GM13976 (cell line): ENCODE measurements at places on chromosomes 3 and 15.
A peak's percentile ranks its signal among the peaks of the same experiment; 100 is the strongest.

DNA sequence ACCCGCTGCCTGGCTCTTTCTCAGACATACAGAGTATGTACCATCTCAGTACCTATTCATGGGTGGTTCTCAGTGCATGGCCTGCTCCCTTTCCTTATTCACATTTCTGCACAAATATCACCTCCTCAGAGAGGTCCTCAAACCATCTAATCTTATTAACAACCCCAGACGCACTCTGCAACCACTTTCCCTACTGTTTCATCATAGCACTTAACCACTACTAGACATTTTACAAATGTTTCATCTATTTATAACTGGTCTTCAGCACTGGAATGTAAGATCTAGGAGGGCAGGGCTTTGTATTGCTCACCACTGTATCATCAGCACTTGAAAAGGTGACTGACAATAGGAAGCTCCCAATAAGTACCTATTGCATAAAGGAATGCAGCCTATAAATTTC is 45.1 kb downstream of the TNIK start:
- no peak for DNase-seq

GRCh38 chr15:66195621-66196230 is 57.8 kb downstream of the MEGF11 start:
- no peak for DNase-seq

GRCh38 chr3:113606539-113607218 is 74.3 kb downstream of the SIDT1 start:
- peak; percentile 67 for DNase-seq

GRCh38 chr3:179671747-179672242 is 19.0 kb downstream of the USP13 start:
- no peak for DNase-seq

- DNase-seq: no peak
Measured at GRCh38 chr3:66465034-66465433, 35.8 kb downstream of the LRIG1 start.

GRCh38 chr3:165839296-165840076 is 2.3 kb upstream of the BCHE start:
- DNase-seq: no peak
